ENCODE measurements at places on chromosomes 7 and 10. TPM values are rescaled to one million over a fixed set of nuclear protein-coding genes. Genes with fewer than 3 reads are reported as not detected.

The TRPV5 gene
- total RNA-seq: not detected

The POLR2J gene
- total RNA-seq: 46.5 TPM

The EGFR gene
- total RNA-seq: not detected

The LIPJ gene
- total RNA-seq: not detected

DNA sequence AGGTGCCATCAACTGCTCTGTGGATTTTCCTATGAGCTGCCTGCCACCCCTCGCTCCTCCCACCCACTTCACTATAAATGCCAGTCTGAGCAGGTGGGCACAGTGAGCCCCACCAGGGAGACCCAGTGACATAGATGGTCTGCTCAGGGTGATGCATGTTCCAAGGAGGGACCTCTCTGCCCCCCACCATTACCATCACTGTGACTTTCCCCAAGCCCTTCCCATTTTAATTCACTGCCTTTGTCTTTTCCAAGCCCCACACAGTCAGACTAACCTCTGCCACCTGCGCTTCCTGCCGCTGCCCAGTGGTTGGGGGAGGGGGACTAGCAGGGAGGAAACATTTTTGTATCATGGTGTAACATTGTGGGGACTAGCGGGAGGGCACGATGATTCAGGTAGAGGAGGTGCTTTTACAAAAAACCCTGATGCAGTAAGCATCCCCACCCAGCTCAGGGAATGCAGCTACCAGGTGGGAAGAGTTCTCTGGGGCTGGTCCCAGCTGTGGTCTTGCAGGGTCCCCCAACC is 24.6 kb downstream of the PRSS2 start:
- H3K36me3 ChIP-seq: peaks cover 83% of the 10 kb centered on the region
- peak overlapping the region; percentile 89 for H3K27ac ChIP-seq
- DNase-seq: peak; percentile 64
- no peaks in the 10 kb centered on the region for H3K27me3 ChIP-seq

DNA sequence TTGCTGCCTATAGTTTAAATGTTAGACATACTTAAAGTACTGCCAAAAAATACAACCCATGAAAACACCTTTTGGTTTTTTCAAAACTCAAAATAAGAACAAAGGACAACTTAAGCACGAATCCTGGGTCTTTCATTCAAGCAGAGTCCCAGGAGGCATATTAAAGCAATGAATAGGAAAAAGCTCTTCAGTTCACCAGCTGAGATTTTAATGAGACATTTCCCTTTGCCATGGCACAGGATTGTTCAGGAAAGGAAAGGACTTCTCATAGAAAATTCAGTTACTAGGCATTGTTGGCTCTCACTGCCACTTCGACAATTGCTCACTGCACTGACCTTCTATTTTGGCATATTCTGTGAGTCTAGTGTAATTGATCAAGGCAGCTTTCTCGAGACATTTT is 133.5 kb upstream of the FEZF1 start:
- no peaks in the 10 kb centered on the region for H3K4me1 ChIP-seq
- DNase-seq: no peak
- H3K4me3 ChIP-seq: no peak overlapping the region
- no peak overlapping the region for H3K27ac ChIP-seq
- H3K36me3 ChIP-seq: no peaks in the 10 kb centered on the region

- no peaks in the 10 kb centered on the region for H3K27me3 ChIP-seq
- no peaks in the 10 kb centered on the region for H3K4me1 ChIP-seq
- no peak for DNase-seq
- no peaks in the 10 kb centered on the region for H3K36me3 ChIP-seq
- no peak overlapping the region for H3K27ac ChIP-seq
Measured at GRCh38 chr7:158471716-158472115, 115.9 kb downstream of the PTPRN2 start.

GRCh38 chr10:14129770-14130169 is 201.0 kb downstream of the FRMD4A start:
- no peak for DNase-seq
- no peak overlapping the region for H3K27ac ChIP-seq
- no peaks in the 10 kb centered on the region for H3K4me1 ChIP-seq
- H3K36me3 ChIP-seq: no peaks in the 10 kb centered on the region
- H3K4me3 ChIP-seq: no peak overlapping the region
- H3K27me3 ChIP-seq: peaks cover 4% of the 10 kb centered on the region

GRCh38 chr7:148681821-148682220 is 16.9 kb upstream of the CUL1 start:
- peaks cover 31% of the 10 kb centered on the region for H3K27me3 ChIP-seq
- H3K4me1 ChIP-seq: peaks cover 1% of the 10 kb centered on the region
- H3K36me3 ChIP-seq: no peaks in the 10 kb centered on the region
- H3K4me3 ChIP-seq: no peak overlapping the region
- DNase-seq: no peak

- no peak for DNase-seq
- no peaks in the 10 kb centered on the region for H3K36me3 ChIP-seq
- no peak overlapping the region for H3K4me3 ChIP-seq
- peaks cover 39% of the 10 kb centered on the region for H3K4me1 ChIP-seq
- H3K27ac ChIP-seq: no peak overlapping the region
Measured at GRCh38 chr7:77202481-77202976, 2.9 kb upstream of the FGL2 start.

GRCh38 chr10:865924-866576 is 65.5 kb downstream of the LARP4B start:
- H3K4me3 ChIP-seq: no peak overlapping the region
- DNase-seq: no peak
- H3K27ac ChIP-seq: no peak overlapping the region
- H3K27me3 ChIP-seq: no peaks in the 10 kb centered on the region

Measured in activated CD4-positive, alpha-beta memory T cell treated with anti-CD3 and anti-CD28 coated beads, Interleukin-2, amount 10 ng/mL, durations not matched to agents 7 days and 5 days (primary cell).